ENCODE measurements at places on chromosomes 4 and X. TPM values are rescaled to one million over a fixed set of nuclear protein-coding genes. Genes with fewer than 3 reads are reported as not detected.

GRCh38 chr4:15729910-15730533 is 27.2 kb downstream of the BST1 start:
- H3K27me3 ChIP-seq: no peaks in the 10 kb centered on the region
- peaks cover 25% of the 10 kb centered on the region for H3K4me1 ChIP-seq
- DNase-seq: peak; percentile 52
- no peak overlapping the region for H3K27ac ChIP-seq
- peaks cover 10% of the 10 kb centered on the region for H3K36me3 ChIP-seq

Gene DRP2
- total RNA-seq: 0.87 TPM

Gene USP26
- total RNA-seq: not detected

- peaks cover 3% of the 10 kb centered on the region for H3K27me3 ChIP-seq
- no peak overlapping the region for H3K4me3 ChIP-seq
- H3K4me1 ChIP-seq: no peaks in the 10 kb centered on the region
- DNase-seq: no peak
- H3K27ac ChIP-seq: no peak overlapping the region
These were observed 135.5 kb downstream of the REPS2 start for GRCh38 chrX:17081968-17082367.

- no peaks in the 10 kb centered on the region for H3K36me3 ChIP-seq
- no peak overlapping the region for H3K27ac ChIP-seq
- DNase-seq: no peak
- H3K4me3 ChIP-seq: no peak overlapping the region
- peaks cover 5% of the 10 kb centered on the region for H3K27me3 ChIP-seq
These were observed 39.9 kb downstream of the PSAPL1 start for GRCh38 chr4:7394681-7395451.

DNA sequence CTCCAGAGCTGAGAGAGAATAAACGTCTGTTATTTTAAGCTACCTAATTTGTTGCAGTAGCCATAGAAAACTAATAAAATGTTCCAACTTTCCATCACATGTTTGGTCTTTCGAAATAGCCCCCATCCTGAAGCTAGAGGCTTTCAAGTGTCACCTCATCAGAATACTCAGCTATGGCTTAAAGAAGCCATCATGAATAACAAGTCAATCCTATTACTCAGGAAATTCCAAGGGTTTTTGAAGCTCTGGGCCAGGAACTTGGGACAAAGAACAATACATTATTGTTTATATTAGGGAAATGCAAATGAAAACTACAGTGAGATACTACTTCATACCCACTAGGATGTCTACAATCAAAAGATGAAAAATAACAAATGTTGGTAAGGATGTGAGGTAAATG is 42.2 kb downstream of the TBCK start:
- DNase-seq: no peak
- no peak overlapping the region for H3K27ac ChIP-seq
- H3K27me3 ChIP-seq: no peaks in the 10 kb centered on the region
- H3K36me3 ChIP-seq: peaks cover 5% of the 10 kb centered on the region
- peaks cover 5% of the 10 kb centered on the region for H3K4me1 ChIP-seq
- H3K4me3 ChIP-seq: no peak overlapping the region

DNA sequence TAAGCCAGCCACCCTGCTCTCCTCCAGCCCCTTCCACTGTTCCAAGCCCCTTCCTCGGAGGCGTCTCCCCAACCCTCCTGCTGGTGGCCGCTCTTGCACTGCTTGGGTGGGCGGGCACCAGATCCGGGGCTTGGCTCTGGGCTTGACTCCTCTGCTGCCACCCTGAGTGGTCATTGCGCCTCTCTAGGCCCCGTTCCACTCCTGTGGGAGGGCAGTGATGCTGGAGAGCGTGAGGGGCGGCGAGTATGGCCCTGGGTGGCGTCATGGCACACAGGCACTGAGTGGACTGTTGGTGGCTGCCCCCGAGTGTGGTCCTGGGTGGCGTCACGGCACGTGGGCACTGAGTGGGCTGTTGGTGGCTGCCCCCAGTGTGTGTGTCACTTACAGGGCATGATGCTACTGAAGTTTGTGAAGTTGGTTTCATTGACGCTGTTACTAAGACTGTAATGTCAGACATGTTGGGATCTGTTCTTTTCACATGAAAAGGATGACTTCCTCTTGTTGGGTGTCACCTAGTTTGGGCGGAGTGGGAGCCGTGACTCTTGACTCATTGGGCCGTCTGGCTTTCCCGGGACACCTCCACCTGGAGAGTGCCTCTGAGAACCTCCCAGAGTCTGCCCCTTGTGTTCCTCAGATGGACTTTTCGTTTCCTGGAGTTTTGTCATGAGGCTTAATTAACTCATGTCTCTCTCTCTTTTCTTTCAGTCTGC is 55.9 kb upstream of the HGFAC start:
- H3K36me3 ChIP-seq: peaks cover 1% of the 10 kb centered on the region
- H3K4me3 ChIP-seq: no peak overlapping the region
